ENCODE measurements at places on chromosomes 1 and 21.
A peak's percentile ranks its signal among the peaks of the same experiment; 100 is the strongest.

- peak; percentile 34 for DNase-seq
These were observed 463 bp downstream of the IL12RB2 start for GRCh38 chr1:67308136-67308535.

- peak; percentile 7 for DNase-seq
These were observed 120.7 kb upstream of the KRTAP19-8 start for GRCh38 chr21:31158789-31159581.

- DNase-seq, result no peak
These were observed 1.3 kb downstream of the ATXN7L2 start for GRCh38 chr1:109485001-109485400.

GRCh38 chr1:14750490-14750889 is 152.0 kb downstream of the KAZN start:
- DNase-seq, result no peak

DNA sequence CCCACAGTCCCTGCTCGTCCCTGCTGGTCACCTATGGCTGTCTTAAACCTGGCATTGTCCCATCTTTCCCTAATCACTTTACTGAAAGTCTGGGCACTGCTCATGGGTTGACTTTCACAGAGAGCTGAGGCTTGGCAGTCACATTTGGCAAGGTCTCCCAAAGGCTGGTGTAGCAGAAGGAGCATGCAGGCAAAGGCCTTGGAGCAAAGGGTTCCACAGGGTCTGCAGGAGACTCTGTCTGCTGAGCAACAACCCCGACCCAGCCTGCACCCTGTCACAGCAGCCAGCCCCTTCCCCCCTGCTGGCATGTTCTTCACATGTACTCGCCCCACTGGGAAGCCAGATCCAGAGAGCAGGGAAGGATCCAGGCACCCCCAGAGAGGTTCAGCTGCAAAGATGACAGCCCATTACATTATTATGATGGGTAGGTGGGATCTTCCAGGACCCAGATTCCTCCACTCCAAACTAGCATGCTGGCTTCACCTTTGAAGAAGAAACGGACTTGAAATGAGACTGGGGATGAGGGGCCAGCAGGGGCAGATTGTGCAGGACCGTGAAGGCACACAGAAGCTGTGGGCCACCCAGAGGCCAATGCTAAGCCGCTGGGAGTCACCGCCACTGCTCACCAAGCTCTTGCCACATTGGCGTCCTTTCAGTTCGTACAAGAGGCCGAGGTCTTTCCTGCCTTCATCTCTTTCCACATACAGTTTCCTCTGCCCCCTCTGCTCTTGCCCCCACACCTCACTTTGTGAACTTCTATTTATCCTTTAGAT is 14.2 kb upstream of the TMEM125 start:
- no peak for DNase-seq

DNA sequence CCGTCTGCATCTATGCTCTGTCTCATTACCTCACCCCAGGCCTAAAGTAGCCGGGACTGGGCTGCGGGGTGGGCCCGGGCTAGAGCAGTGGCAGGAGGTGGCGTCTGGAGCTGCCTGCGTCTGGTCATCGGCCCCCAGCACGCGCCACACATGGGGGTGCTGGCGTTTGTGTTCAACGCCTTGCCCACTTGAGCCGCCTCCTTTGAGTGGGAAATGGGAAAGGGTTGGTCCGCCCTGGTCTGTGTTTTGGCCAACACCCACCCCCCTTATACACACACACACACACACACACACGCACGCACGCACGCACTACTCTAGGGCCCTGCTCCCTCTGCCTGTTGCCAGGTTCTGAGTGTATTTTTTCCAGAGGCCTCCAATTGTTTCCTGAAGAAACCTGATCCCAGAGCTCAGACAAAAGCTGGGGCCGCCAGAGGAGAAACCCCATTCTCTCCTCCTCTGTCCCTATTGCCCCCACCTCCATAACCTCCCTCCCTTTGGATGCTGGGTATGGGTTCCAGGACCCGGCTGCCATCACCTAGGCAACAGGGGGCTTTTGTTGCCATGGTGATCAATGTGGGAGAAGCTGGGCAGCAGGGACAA is 10.1 kb downstream of the VANGL2 start:
- no peak for DNase-seq

DNA sequence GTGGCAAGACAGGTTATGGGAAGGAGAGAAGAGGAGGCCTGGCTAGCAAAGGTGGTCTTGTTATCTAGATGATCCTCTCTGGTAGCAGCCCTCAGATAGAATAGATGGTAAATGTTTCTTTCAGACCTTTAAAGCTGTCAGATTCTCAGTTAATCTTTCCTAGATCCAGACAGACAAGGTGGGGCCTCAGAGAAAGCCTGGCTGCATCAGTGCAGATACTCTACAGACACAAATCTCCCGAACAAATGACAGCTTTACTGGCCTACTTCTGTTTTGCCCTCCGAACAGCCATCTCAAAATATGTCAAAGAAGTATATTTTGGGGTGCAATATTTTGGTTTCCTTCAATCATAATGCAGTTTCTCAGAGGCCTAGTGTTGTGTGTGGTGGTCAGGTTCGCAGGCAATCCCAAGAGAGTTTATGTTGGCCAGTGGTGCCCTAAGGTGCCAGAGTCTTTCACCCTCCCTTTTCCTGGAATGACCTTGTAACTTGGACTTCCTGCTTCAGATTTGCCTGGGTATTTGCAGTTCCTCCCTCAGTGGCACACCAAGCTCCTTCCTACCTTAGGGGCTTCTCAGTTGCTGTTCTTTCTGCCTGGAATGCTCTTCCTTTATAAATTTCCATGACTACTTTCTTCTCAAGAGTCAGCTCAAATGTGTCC is 7.0 kb downstream of the LRRC8B start:
- DNase-seq, result no peak

DNA sequence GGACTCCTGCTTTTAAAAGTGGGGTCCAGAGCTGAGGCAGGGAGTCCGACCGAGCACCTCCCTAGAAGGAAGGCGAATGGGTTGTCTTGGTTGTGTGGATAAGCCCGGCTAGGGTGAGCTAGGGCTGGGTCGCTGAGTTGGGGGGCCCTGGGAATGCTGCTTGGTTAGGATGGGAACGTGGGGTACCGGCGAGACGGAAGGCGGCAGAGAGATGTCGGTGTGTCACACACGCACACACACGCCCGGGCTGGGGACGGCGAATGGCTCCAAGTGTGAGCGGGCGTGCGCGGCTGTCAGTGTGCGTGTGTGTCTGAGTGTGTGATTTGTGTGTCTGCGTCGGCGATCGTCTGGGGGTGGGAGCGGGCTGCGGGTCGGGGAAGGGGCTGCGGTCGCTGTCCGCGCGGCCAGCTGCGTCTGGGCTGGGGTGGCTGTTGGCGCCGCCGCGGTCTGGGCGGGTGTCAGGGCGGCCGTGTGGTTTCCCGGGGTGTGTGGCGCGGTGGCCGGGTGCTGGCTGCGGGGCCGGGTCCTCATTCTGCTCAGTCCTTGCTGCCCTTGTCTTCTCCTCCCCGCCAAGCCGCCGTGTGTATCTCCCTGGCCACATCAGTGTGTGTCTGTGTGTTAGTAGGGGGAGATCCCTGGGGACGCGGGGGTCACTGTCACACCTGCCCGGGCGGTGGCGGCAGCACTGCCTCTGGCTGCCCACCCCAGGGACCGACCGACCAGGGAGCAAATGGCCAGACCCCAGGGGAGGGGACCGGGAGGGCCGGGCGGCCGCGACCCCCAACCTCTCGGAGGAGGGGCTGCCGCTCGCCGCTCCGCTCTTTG is 1.1 kb downstream of the EFNA3 start:
- peak; percentile 53 for DNase-seq

DNA sequence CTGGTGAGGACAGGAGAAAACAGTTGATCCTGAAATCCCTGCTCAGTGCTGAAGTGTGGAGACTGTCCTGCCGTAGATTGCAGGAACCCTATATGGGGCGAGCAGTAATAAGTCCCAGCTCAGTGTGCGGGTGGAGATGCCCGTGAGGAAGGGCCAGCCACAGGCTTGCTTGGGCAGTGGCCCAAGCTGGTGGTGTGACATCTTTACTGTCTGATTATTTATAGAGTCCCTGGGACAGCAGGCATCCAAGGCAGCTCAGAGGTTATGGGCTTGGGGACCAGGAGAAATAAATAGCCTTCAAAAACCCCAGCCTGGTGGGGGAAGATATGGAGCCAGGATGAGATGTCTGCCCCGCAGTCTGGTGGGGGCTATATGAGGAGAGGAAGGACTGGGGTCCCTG is 170.7 kb upstream of the POU3F1 start:
- no peak for DNase-seq

DNA sequence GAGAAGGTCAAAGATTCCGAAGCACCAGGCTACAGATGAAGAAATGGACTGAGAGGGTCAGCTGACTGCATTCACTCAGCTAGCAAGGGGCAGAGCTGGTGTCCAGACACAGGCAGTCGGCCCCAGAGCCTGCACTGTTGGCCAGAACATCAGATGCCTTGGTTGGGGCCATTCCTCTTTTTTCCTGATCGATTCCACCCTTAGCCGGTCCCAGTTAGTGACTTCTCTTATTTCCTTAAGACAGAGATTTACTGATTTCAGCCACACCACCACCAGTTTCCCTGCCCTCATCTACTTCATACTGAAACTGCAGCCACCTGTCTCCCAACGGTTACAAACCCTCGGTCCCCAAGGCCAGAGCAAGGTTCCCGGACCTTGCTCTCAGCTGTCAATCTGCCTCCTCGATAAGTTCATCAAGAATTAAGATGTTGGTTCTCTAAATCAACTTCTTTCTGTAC is 11.5 kb downstream of the CD58 start:
- no peak for DNase-seq

DNA sequence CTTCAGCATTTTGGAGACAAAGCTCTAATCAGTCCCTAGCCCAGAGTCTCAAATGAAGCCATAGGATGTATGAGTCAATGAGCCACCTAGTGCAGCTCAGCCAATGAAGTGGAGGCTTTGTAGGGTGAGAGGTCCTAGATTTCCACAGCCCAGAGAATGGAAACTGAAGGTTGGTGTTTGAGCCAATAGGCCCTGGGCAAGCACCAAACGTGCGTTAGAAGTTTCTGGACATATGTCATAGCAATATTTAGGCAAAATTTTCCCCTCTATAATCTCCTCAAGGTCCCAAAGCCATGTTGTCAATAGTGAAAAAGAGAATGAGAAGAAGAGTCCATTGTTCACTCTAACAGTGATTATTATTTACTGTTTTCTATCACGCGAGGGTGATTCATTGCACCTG is 361.3 kb downstream of the PLPP3 start:
- no peak for DNase-seq

GRCh38 chr1:198258491-198258890 is 101.7 kb downstream of the NEK7 start:
- DNase-seq, result peak; percentile 10

GRCh38 chr21:15250384-15250783 is 185.6 kb upstream of the NRIP1 start:
- no peak for DNase-seq

- DNase-seq, result no peak
These were observed 963.7 kb upstream of the ADGRL2 start for GRCh38 chr1:80837066-80837465.

DNA sequence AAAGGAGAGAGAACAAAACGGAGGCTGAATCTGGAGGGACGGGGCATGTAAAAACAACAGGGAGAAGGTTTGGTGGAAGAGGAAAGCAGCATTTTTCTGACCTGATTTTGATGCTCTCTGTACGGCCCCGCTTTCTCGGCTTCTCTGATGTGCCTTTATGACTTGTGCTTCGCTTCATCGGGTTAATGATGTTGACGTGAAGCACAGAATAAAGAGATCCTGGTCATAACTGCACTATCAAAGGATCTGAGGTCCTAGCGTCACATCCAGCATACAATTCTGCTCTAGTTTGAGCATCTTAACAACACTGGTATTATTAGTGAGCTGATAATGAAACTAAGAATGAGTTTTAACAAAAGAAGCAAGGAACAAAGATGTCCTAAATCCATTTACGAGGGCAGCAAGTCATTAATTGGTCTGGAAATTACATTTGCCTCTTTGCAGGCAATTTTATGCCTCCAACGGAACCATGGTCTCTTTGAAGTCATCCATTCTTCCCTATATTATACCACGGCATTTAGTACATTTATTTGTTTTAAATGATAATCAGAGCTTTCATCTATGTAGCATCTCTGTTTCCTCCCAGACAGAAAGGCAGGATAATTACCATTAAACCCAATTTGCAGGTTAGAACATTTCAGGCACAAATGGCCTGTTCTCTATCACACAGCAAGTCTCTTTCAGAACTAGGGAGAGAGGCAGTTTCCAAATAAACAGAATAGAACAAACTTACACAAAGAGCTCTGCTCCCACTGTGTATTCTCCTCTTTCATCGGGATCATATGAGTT is 45.3 kb upstream of the B3GALNT2 start:
- DNase-seq, result no peak

DNA sequence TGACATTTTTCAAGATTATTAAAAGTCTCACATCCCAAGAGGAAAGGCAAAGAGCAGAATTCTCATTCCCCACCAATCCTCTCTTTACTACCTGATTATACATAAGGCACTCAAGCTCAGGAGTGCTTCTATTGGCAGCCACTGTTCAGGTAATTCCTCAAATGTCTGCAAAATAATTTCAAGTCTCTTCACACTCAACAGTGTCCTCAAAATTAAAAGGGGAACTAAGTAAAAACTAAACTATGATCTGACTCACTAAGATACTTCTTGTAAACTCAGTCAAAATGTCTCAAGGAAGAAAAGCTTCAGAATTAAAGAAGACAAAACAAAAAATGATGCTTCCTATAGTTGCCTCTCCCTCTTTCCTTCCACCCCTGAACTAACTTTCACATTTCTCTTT is 135.6 kb downstream of the GPATCH2 start:
- DNase-seq, result peak; percentile 20

GRCh38 chr1:64471218-64472039 is 1.5 kb downstream of the CACHD1 start:
- peak; percentile 32 for DNase-seq

DNA sequence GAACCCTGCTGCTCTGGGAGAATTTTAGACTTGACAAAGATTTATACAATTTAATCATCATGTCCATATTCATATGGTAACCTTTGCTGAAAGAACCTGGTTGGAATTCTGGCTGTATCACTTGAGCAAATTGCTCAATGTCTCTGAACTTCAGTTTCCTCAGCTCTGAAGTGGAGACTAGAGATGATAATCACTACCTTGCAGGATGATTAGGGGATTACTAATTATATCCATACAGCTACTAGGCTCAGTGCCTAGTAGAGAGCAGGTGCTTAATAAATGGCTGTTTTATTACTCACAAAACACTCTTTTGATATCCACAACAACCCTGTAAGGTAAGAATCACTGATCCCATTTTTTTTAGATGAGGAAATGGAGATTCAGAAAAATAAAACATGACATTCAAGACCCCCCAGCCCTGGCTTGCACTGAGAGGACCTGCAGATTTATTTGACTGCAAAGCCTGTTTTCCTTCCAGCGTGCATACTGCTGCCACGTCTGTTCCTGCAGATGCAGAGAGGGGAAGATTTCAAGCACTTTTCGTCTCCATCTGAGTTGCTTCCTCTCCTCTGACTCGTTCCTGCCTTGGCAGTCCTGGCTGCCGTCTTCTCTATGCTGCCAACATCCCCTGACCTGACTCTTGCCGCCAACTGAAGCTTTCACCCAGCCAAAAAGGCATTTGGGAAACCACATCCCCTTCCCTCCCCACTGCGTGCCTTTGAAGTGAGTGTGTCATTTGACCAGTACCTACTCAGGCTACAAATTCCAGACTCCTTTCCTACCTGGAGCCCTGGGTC is 203.0 kb downstream of the PLPP3 start:
- DNase-seq, result no peak

Data from GM20000 (cell line).